Stimulated activated CD4-positive, alpha-beta T cell treated with anti-CD3 and anti-CD28 coated beads, Interleukin-12 subunit alpha, Interleukin-12 subunit beta, amount 100 ng/mL, for 24 hours (primary cell): ENCODE measurements at places on chromosomes 1 and 21.

DNA sequence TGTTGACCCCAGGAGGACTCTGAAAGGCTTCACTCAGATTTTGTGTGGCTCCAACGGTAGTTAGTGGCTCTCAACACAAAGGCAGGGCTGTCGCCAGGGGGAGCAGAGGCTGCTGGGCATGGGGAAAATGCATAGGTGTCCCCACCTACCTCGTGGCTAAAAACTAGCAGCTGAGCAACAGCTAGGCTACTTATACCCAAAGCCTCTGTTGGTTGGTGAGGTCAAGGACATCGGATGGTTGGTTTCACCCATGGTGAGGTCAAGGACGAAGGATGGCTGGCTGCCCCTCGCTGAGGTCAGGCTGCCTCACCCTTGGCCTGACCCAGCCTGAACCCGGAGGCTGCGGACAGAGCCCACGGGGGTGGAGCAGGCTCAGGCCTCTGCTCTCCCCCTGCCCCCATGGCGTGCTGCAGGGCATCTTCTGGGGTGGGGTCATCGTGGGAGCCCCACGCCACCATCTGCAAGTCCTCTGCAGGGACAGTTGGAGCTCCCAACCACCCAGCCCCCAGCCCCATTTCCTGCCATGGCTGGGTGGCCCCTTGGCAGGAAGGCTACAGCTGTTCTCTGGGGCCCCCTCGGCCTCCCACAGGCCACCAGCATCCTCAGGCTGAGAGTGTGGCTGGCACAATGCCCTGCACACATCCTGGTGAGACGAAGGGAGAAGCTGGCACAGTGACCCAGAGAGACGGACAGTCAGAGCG lies 8.5 kb upstream of the GNB1 start:
- DNase-seq: no peak

GRCh38 chr1:22254756-22255155 lies 111.9 kb upstream of the WNT4 start:
- DNase-seq: no peak

GRCh38 chr1:219576931-219577730 lies 35.8 kb downstream of the ZC3H11B start:
- DNase-seq: no peak

DNA sequence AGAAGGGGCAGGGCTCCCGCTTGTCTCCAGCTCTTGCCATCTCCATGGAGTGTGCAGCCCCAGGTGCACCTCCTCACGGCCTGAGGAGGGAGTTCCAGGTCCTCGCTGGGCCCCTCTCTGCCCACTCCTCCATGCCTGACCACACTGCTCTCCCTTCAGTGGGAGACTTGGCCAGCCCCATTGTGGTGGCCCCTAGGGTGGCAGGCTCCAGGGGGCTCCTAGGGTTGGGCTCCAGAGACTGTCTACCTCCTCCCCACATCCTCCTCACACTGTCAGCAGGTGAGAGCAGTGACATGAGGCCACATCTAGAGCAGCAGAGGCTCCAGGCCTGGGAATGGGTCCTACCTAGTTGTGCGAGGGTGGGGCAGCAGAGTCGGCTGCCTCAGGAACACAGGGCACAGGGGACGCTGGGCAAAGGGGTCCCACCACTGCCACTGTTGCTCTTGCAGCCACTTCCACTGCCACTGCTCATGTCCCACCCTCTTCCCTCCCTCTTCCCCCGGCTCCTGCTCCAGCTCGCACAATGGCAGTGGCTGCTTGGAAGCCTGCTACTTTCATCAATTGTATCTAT lies 514.8 kb downstream of the MRPL39 start:
- DNase-seq: no peak

GRCh38 chr1:156012051-156012817 lies 8.5 kb downstream of the SSR2 start:
- no peak for DNase-seq

DNA sequence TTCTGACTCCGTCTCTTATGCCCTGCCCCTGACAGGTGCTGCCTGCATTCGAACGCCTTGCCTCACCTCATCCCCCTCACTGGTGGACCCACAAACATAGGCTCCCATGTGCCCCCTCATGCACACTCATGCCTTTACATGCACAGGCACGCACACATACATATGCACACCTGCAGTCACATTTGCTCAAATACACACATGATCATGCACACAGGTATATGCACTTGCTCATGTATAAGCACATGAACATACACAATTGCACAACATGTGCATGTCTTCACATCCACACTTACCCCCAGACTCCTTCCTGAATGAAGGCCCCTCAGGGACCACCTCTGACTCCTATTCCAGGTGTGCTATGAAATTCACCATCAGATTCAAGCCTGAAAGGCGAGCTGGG lies 506.9 kb downstream of the PTPRU start:
- DNase-seq: no peak

DNA sequence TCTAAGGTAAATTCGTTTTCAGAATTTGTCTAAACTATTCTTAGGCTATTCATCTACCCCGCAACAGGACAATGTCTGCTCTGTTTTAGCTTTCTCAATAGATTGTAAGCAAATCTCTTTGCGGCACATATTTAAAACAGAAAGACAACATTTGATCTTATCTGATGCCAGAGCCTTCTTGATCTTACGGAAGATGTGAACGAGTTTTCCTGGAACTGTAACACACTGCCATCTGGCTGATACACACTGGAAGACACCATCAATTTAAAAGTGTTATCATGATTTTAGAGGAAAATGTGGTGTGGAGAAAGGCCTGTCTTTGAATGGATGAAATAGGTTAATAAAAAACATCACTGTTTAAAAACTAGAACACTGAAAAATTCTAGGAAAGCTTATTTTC lies 36.1 kb downstream of the COA6 start:
- no peak for DNase-seq

- no peak for DNase-seq
Measured at GRCh38 chr1:20174937-20175666, 10.8 kb upstream of the UBXN10 start.

GRCh38 chr1:66373157-66373591 lies 160.8 kb upstream of the SGIP1 start:
- no peak for DNase-seq

GRCh38 chr1:63063367-63063766 lies 259.0 kb upstream of the FOXD3 start:
- no peak for DNase-seq

- DNase-seq: no peak
Measured at GRCh38 chr1:46801323-46802055, 2.6 kb downstream of the CYP4B1 start.

DNA sequence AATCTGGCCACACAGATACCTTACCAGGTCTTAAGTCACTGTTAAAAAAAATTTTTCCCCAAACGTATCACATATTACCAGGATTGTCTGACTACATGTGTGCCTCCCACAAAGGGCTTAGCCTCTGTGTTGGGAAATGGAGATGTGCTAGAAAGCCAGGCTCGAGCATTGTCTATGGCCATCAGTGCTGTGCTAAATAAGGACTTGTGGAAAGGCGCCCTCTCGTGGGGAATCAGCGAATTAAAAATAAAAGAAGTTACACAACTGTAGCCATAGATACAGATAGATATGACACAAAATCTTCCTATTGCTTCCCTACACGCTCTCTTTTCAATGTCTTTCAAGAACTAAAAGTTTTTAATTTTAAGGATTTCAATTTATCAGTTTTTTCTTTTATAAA lies 47.5 kb upstream of the CRNN start:
- peak; percentile 41 for DNase-seq

GRCh38 chr1:228794810-228795209 lies 59.5 kb downstream of the RHOU start:
- DNase-seq: peak; percentile 6

- no peak for DNase-seq
Measured at GRCh38 chr1:52943876-52944416, 16.9 kb downstream of the SCP2 start.

GRCh38 chr21:32918478-32919120 lies 107.1 kb upstream of the OLIG2 start:
- no peak for DNase-seq

DNA sequence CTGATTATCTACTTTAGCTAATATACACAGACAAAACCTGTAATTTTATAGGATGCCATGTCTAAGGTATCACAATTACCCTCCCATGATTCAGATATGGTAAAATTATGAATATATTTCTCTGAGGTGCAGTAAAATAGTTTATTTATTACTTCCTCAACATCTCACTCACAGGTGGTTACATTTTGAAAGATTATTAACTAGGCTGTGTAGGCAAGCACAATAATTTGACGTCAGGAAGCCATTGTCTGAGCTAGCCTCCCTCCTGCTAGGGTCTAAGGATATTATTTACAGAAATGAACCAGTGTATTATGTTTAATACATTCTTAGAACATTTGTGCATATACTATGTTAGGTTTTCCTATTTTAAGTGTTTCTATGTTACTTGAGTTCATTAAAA lies 69.9 kb upstream of the ADGRL2 start:
- DNase-seq: no peak

- DNase-seq: no peak
Measured at GRCh38 chr1:6268415-6268814, 7.5 kb upstream of the GPR153 start.

DNA sequence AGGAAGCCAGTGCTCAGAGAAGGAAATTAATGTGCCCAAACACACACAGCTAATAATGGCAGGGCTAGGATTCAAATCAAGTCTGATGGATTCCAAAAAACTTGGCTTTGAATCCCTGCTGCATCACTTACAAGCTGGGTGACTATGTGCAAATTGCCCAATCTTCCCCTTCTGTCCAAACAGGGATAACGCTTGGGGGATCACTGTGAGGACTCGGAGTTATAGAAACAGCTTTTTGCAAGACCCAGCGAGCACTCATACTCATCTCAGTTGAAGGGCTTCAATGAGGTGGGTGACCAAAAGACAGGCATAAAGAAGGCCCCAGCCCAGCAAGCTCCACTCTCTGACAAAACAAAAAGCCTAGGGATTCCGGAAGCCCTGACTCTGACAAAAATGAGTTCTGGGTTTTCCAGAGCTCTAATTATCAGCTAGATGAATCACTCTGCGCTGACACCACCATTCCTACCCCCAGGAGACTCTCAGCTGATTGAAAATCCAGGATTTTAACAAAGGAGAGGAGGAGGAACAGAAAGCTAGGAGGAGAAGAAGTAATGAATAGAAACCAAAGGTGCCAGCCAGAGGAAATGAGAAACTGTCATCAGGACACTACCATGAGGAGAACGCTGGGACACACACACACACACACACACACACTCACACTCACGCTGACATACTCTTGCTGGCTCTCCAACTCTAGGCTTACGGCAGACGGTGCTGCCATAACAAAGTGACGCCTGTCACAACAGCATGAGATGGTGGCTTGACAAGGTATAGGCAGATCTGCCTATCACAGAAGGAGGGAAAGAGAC lies 1.6 kb upstream of the STK40 start:
- DNase-seq: no peak

DNA sequence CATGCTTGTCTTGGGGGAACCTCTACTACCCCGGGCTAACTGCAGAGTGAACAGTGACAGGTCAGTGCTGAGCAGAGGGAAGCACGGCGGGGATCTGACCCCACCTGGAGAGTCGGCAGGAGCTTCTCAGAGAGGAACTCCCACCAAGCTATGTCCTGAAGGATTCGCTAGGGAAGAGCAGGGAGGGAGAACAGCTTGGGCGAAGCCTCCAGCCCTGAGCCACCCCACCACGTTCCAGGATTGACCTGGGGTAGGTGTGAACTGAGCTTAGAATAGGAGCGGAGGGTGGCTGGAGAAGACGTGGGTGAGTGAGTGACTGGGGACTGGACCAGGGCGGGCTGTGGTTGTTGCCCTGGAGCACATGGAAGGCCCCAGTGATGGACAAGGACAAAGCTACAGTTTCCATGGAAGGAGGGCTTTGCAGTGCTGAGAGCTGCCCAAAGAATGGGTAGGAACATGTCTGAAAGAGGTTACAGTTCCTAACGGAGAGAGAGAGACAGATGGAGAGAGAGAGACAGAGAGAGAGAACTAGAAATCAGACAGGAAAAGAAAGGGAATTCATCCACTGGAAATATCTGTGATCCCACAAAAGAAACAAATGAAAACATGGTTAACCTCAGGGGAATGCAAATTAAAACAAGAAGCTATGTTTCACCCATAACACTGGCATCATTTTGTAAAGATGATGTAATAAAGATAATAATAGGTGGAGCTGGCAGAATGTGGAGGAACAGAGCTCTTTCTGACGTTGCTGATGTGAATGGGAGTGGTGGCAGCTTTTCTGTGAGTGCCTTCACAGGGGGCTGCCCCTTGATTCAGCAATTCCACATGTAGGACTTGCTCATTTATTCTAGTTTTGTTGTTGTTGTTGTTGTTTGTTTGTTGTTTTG lies 17.2 kb downstream of the BSND start:
- no peak for DNase-seq

- DNase-seq: no peak
Measured at GRCh38 chr21:43324596-43324995, 102.3 kb downstream of the SIK1 start.

DNA sequence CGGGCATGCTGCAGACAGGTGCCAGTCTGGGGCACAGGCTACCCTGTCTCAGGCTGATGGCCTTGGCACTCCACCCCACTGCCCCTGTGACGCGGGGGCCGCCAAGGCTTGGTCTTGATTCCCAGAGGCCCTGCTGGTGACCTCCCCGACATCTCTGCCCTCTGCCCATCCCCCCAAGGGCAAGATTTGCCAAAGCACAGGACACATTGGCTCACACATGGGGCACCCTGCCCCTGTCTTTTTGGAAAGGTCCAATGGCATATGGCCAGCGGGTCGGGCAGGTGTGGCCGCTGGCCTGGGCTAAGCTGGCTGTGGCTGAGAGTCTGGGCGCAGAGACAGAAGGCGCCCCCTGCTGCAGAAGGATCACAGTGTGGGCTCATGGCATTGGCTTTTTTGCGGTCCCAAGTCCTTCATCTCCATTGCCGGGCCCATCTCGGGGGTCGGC lies 4.6 kb downstream of the MIB2 start:
- no peak for DNase-seq

- no peak for DNase-seq
Measured at GRCh38 chr21:30758306-30758705, 3.1 kb upstream of the KRTAP21-1 start.

GRCh38 chr1:8527941-8528340 lies 210.0 kb downstream of the SLC45A1 start:
- DNase-seq: no peak
